ENCODE measurements at places on chromosomes 4 and X. TPM values are rescaled to one million over a fixed set of nuclear protein-coding genes. Genes with fewer than 3 reads are reported as not detected.

GAGE12D gene
- not detected for total RNA-seq

- DNase-seq: no peak
Measured at GRCh38 chr4:89305712-89306437, 1.7 kb downstream of the GPRIN3 start.

DNA sequence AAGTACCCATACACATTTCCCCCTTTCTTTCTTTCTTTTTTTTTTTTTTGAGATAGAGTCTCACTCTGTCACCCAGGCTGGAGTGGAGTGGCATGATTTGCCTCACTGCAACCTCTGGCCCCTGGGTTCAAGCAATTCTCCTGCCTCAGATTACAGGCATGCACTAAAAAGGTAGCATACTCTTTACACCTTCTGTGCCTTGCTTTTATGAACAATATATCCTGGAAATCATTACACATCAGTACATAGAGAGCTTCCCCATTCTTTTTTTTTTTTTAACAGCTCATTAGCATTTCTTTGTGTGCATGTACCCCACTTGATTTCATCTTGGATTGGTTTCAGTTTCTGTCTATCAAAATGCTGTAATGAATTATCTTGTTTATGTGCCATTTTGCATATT, 18.6 kb upstream of the HSD17B10 start:
- DNase-seq: no peak

HS3ST1 gene
- 10.2 TPM for total RNA-seq

SPRY1 gene
- total RNA-seq: 156 TPM

DNA sequence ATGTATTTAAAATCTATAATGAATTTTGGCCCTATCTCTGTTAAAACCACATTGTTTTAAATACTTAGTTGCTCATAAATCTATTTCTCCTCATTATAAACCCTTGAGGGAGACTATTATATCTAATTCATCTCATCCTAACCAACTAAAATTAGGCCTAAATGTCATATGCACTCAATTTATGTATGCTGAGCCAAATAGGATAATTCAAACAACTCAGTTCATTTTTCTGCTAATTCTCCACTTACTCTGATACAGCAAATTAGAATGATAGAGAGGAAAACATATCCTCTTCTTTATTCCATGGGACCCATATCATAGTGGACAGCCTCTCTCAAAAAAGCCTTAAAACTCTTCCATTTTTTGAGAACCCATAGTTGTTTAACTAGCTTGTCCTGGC, 80.3 kb upstream of the TET2 start:
- no peak for DNase-seq
